Breast epithelium (tissue), 4 donors: ENCODE measurements at places on chromosomes 4 and X.

DNA sequence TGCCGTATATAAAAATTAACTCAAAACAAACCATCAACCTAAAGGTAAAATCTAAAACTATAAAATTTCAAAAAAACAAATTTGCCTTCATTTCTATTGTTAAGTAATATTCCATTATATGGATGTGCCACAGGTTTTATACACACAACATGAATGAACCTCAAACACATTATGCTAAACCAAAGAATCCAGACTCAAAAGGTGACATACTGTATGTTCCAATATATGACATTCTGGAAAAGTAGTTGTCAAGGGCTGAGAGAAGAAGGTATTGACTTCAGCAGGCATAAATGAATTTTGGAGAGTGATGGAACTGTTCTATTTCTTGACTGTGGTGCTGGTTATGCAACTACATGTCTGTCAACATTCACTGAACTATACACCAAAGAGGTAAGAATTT, 56.6 kb downstream of the CNOT6L start:
- DNase-seq, result no peak

DNA sequence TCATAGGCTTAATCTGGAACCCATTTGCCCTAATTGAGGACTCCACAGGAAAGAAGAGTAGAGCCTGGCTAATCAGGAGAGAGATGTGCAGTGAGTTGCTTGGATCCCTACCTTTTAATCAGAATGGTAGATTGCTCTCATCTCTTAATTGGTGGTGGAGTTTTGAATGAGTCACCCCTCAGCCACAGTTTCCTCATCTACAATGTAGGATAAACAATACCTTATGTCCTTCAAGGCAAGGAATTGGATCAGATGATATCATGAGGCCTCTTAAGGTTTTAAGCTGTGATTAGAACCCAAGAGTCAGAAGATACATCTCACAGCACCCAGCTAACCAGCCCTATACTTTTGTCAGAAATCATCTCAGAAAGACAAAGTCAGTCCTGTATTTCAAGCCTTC, 39.1 kb downstream of the PDGFRA start:
- no peak for DNase-seq

- DNase-seq, result peak; percentile 54
These were observed 622 bp downstream of the TAFAZZIN start for GRCh38 chrX:154411981-154412340.

- no peak for DNase-seq
These were observed 17.7 kb downstream of the SNX25 start for GRCh38 chr4:185227131-185227551.

DNA sequence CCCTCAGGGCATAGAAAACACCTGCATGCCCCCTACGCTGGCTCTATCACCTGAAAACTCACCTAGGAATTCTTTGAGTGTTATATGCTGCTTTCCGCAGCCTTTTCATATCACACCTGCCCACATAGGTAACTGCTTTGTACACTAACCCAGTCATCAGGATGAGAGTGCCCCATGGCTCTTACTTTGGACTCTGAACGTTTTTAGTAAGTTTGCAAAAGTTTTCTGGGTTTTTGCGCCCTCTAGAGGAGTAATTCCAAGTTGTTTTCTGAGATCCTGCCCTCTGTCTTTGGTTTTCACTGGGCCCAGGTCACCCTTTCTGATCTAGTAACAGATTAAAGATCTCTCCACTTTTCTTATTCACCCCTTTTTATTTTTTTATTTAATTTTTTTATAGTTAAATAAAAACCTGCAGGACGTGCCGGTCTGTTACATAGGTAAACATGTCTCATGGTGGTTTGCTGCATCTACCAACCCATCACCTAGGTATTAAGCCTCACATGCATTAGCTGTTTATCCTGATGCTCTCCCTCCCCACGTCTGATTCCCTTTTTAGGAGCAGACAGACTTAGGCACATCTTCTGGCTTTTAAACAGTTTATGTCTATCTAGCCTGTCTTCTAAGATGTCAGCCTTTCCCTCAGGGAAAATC, 139.2 kb downstream of the NWD2 start:
- DNase-seq, result no peak

DNA sequence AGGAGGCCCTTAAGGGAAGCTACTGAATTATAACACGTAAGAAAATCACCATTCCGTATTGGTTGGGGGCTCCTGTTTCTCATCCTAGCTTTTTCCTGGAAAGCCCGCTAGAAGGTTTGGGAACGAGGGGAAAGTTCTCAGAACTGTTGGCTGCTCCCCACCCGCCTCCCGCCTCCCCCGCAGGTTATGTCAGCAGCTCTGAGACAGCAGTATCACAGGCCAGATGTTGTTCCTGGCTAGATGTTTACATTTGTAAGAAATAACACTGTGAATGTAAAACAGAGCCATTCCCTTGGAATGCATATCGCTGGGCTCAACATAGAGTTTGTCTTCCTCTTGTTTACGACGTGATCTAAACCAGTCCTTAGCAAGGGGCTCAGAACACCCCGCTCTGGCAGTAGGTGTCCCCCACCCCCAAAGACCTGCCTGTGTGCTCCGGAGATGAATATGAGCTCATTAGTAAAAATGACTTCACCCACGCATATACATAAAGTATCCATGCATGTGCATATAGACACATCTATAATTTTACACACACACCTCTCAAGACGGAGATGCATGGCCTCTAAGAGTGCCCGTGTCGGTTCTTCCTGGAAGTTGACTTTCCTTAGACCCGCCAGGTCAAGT, 6.9 kb upstream of the MSANTD1 start:
- DNase-seq, result no peak

DNA sequence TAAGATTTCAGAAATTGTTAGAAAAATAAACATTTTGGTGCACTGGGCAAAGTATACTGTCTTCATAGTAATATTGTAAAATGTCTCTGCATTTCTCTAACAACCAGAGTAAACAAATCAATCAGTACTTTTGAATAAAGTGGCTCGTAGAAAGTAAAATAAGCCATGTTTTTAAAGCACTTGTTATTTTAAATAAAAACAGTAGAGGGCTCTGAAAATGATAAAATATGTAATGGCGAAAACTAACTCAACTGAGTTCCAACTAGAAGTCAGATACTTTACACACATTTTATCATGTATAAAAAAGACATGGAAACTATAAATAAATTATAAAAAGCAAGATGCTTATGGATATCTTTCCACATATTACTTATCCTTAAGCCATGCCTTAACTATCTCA, 1134.4 kb downstream of the PDHA2 start:
- DNase-seq, result no peak

GRCh38 chr4:2261110-2261852, 628 bp downstream of the MXD4 start:
- DNase-seq, result no peak

DNA sequence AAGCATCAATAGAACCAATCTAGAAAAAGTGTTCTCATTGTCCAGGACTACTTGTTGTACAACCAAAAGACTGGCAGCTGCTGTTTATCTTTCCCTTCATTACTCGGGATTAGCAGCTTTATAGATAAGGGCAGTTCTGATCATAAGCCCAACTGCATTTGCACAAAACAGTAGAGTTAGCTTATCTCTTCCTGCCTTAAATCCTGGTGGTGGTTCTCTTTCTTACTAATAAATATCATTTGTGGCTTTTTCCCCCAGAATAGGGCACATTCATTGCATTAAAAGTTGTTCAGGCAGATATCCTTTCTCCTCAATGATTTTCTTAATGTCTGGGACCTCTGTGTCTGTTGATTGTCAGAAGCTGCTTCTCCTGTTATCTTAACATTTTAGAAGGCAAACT, 20.2 kb upstream of the RRAGB start:
- no peak for DNase-seq

DNA sequence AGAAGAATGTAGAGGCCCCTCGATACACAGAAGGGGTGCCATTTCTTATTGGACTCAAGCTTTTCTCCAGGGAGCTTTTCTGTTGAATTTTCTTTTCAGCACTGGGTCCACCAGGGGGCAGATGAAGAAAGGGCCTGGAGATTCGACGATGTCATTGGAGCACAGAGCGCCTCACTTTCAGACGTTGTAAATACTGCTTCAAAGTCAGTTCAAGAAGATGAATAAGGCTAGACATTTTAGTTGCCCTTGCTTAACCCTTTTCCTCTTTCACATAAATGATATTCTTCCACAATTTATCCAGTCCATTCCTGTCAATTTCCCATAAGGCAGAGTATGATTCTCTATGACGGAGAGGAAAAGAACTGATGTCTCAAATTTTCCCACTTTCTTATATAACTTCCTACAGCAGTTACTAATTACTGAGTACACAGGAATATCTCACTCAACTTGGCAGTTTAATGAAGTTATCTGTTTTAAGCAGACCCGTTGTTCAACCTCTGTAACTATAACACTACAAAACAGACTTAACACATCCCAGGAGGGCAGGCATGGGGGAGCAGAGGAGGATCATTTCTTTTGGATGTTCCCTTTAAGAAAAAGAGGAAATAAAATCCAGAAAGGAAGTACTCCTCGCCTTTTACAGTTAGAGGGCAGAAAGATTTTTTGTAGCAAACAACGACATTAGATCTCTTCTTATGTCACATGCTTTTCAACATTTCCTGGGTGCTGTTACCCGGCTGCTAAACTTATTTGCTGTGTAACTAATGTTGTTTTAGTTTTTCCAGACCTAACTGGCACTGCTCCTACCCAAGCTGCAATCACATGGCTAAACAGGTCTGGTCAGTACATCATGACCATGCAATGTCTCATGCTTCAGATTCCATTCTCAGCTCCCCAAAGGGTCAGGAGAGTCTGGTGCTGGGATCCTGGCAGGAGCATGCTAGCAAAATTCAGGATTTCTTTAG, 12.2 kb upstream of the CENPU start:
- peak; percentile 85 for DNase-seq

- DNase-seq, result no peak
These were observed 203.1 kb downstream of the RBM46 start for GRCh38 chr4:154984148-154984547.

GRCh38 chr4:147779451-147779850, 47.6 kb downstream of the ARHGAP10 start:
- no peak for DNase-seq

- no peak for DNase-seq
These were observed 285.9 kb upstream of the ARSJ start for GRCh38 chr4:114265342-114265741.

- DNase-seq, result no peak
These were observed 12.7 kb downstream of the ADGRL3 start for GRCh38 chr4:61212788-61213187.

- DNase-seq, result no peak
These were observed 237.5 kb upstream of the ATP6AP2 start for GRCh38 chrX:40343319-40343718.

- DNase-seq, result no peak
These were observed 40.7 kb downstream of the SPCS3 start for GRCh38 chr4:176360446-176360845.

DNA sequence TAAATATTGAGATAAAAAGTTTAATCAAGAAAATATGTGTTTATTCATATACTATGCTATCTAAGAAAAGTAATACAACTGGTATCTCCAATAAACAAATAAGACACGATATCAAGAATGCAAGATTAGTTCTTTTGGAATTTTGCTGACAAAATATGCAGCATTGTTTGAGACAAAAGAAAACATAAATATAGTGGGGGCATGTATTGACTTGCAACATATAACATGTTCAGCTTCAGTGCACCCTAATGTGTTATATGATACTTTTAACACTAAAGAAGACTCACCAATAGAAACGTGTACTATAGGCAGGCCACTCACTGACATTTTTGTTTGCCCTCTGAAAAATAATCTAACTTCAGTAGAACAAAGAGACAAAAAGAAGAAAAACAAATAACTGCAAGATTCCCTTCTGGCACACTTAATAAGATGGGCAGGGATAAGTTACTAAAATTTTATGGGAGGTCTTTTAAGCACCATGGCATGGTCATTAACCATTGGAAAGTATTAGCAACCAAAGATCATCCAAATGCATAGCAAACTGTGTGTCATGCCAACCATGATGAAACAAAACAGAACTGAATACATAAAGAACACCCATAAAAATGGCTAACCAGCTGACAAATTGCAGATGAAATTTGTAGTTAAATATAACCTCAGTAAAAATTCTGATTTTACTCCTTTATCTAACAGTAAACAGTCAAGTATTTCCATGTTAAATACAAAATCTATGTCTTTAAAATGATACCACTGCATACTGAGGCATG, 447.9 kb upstream of the FAM241A start:
- no peak for DNase-seq

DNA sequence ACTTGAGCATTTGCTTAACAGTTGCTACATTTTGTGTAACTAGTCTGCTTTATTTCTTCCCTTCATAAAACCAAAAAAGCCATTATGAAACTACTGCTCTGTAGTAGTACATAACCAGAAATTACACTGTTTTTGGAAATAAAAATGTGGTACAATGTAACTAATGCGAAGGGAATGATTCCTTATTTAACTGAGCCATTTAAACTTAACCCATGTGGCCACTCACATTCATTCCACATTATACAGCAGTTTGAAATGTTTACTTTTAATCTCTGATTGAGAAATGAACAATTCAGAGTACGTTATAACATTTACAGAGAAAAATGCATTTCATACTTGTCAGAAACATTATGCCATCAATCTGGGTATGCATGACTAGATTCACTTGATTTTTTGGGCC, 94.2 kb downstream of the NYX start:
- DNase-seq, result no peak

DNA sequence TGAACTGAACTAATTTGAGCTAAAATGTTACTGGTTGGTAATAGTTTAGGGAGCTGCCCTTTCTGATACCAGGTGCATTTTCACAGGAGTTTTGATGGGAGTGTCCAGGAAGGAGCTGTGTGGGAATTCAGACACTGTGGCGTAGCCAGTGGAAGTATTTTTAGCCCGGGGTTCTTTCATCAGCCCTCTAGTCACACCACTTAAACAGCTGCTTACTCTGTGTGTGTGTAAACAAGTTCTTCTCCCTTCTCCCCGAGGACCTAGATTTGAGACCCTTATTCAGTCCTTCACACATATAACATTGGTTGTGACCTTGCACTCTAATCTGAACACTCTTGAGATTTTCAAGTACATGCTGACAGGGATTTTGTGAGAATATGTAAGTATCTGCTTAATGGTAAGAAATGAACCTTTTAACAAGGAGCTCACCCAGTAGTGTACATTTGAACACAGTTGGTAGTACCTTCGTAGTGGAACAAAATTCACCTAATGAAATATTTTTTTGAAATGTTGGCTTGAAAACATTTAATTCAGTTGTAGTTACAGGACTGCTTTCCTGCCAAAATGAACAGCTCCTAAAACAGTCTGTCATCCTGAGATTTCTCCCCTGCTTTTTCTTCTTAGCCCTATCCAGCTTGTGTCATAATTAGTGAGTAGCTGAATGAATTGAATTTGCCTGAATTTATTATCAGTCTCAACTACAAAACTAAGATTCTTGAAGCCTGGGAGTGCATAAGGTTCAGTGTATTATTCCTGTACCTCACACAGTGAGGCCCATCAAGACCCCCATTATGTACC, 61.8 kb downstream of the BMPR1B start:
- DNase-seq, result no peak

GRCh38 chr4:184416913-184417734, 57.2 kb downstream of the IRF2 start:
- no peak for DNase-seq

DNA sequence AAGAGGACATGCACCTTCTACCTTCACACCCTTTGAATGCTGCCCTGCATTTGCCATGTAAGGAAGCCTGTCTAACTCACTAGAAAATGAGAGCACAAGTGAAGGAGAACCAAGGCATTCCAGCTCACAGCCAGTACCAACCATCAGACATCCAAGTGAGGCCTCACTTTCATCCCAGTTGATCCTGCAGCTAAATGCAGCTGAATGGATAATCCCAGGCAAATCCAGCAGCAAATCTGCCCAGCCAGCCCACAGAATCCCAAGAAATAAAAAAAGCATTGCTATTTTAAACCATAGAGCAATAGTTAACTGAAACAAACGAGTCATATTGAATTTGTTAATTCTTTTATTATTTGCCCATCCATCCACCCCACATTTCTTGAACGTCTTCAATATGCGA, 112.5 kb downstream of the C4orf33 start:
- DNase-seq, result no peak
